BJ (cell line): ENCODE measurements at places on chromosomes 13 and 19.
A peak's percentile ranks its signal among the peaks of the same experiment; 100 is the strongest.

DNA sequence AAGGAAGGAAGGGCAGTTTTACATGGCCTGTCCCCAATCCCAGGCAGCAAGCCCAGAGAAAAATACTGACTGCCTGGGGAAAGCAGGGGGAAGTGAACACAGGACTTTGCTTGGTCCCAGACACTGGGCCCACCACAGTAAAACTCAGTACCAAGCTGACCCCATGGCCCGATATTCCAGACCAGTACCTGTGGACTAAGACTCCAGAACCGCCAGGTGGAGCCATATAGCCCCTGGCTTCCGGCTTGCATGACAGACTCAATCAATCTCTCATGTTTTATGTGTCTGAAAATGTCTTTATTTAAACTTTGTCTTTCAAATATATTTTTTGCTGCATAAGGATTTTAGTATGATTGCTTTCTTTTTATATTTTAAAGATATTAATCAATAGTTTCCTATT lies 767.9 kb upstream of the SLITRK6 start:
- DNase-seq = no peak

GRCh38 chr19:49883094-49883493 lies 5.6 kb downstream of the TBC1D17 start:
- no peak for DNase-seq

DNA sequence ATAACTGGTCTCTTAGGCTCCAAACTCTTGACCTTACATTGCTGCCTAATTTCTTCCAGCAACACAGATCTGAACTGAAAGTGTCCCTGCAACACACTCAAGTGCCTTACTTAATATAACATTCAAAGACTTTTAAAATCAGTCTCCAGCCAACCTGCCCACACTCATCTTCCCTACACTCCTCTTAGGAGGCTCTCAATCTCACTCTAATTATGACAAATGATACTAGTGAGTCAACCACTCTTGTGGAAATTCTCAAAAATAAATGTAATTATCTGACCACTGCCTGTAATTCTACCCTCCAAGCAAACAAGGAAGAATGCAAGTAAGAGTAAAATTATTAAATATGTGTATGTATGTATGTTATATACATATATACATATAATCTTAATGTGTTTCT lies 348.1 kb upstream of the MIR17HG start:
- DNase-seq = no peak

DNA sequence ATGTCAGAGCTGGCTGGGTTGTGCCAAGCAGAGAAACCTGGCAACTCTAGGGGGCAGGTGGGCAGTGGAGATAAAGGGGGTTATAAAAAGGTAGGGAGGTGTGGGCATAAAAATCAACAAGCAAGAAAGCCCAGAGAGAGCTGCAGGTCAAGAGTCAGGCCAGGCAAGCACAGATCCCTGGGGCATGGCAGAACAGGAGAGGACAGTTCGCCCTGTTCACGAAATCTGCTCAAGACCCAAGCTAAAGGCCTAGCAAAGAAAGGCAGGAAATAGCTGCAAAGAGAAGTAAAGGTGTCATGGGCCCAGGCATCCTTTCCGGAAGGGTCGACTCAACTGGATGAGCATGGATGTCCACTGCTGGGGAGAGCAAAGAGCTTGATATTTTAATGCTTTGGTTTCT lies 3.4 kb downstream of the MBNL2 start:
- no peak for DNase-seq

- no peak for DNase-seq
These were observed 378 bp downstream of the TLE6 start for GRCh38 chr19:2977746-2978138.

DNA sequence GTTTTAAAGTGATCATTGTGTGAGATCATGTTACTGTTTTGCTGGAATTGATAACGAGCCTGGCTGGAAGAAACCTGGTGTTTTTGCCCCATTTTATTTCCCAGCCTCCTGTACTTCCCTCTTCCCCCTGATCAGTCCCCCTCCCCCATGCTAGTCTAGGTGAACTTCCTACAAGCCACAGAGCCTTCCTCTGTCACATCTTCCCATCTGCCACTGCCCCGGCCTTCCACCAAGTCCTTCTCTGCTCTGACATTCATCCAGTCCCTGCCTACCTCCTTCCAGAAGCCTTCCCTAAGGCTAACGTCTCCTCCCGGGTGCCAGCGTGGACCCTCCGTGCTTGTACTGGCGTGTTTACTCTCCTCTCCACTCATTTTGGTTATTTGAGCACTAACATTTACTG lies 14.3 kb downstream of the FARP1 start:
- DNase-seq = no peak

- no peak for DNase-seq
These were observed 220.7 kb upstream of the MIR17HG start for GRCh38 chr13:91126806-91127205.

DNA sequence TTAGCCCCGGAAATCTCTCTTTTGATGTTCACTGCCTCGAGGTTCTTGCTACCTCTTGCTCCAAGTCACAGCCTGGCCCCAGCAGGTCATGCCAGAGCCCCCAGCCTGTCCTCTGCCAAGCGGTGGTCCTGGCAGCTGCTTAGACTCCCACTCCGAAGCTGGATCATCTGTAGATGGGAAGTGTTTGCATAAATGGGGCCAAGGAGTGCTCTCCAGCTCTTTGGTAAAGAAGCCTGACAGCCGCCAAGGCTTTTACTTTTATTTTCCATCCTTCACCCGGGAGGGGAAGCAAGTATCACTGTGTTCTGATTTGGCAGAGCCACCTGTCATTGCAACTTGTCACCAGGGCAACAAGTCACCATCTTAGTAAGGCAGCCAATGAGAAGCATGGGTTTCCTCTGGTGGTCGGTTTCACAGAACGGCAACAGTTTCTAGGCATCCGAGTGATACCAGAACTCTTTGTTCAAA lies 10.6 kb upstream of the RETN start:
- DNase-seq = no peak

DNA sequence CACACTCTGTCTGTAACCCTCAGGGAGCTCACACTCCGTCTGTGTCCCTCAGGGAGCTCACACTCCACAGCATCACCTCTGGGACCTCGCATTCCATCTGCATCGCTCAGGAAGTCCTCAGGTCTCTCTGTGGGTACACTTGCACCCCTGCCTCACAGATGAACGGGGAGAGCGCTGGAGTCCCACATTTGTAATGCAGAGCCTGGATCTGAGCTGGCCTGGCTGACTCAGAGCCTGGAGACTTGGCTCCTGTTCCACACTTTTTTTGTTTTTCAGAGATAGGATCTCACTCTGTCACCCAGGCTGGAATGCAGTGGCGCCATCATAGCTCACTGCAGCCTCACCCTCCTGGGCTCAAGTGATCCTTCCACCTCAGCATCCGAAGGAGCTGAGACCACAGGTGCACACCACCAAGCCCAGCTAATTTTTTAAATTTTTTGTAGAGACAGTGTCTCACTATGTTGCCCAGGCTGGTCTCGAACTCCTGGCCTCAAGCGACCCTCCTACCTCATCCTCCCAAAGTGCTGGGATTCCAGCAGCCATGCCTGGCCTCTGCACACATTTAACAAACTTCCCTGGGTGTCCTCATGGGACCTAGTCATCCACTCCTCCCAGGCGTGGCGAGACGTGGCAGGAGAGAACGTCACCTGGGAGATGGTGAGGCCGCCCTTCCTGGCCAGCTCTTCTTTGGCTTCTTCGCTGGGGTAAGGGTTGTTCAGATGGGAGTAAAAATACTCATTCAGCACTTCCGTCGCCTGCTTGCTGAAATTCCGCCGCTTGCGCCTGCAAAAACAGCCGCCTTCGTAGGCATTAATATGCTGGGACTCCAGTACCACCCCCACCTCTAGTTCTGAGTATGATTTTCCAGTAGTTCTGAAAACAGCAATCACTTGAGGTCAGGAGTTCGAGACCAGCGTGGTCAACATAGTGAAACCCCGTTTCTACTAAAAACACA lies 31.0 kb downstream of the CILP2 start:
- DNase-seq = no peak

DNA sequence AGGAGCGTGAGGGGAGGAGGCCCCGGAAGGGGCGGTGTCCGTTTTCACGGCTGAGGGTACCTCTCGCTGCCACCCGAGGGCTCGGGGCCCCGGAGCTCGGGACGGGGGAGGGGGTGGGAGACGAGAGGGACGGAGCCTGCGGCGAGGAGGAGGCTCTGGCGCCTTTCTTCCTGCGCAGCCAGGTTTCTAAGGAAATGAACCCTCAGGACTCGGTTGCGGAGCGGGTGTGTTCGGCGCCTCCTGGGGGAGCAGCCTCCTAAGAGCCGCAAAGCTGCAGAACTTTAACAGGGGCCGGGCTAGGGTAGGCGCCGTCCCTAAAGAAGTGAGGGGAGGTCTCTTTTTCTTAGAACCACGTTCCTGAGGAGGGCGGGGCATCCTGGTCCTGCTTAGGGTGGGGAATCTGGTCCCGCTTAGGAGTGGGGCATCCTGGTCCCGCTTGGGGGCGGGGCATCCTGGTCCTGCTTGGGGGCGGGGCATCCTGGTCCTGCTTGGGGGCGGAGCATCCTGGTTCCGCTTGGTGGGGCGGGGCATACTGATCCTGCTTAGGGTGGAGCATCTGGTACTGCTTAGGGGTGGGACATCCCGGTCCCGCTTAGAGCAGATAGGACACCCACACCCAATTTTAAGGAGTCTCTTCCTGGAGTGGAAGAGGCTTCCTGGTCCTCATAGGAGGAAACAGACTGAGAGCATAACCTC lies 6.2 kb downstream of the SYT5 start:
- peak; percentile 47 for DNase-seq

- no peak for DNase-seq
These were observed 88.4 kb upstream of the KLF5 start for GRCh38 chr13:72970301-72970880.

DNA sequence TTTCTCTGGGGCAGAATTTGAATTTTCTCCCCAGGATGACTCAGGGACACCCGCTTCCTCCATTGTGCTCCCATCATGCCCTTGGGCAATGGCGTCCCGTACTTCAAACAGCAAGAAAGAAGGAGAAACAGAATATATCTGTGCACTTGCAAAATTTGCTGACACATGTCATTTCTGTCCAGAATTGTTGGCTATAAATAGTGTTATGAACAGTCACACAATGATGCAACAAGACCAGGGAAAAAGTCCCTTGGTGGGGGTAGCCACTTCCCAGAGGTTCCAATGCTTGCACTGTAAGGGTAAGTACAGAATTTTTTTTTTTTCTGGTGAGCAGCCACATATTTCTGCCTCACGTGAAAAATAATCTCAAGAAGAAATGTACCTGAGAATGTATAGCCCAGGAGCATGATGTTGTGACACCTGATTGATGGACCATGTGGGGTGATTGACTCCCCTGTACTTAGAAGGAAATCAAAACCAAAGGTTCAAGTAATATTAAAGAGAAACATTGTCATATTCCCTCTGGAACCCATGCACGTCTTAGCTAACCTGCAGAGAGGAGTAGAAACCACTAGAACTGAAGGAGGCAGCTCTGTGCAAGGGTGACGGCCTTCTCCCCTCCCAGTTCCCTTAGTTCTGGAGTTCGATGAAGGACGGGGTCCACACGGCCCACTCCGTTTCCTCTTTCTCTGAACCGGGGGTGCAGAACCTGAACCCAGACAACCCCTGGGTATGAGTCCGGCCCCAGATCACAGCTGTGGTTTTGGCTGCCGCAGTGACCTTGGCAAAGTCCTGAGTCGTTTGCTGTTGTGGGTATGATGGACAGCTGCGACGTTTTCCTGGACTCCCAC lies 9.3 kb upstream of the LAIR1 start:
- DNase-seq = no peak

DNA sequence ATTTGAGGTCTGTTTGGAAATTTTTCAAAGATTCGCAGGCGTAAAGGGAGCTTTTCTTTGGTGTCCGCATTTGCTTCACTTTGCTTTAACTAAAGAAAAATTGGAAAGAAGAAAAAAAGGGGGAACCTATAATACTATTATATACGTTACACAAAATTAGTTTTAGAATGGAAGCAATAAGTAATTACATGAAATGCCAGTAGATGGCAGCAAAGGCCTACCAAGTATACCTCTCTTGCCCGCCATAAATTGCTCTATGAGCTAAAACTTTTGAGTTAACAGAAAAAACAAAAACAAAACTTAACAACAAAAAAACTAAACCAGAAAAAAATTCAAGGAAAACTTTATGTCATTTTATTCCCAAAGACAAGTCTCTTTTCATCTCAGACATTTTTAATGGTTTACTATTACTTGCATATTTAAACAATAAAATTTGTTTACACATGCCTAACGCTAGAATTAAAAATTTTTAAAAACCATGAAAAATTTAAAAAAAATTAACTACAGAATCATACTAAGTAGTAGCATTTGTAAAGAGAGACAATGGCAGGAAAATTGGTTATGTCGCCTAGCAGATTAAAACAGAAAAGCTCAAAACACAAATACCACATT lies 271.4 kb downstream of the NALCN start:
- DNase-seq = no peak

- DNase-seq = no peak
These were observed at the start of gene SOX1 for GRCh38 chr13:112067116-112067741. TSS of gene SOX1 (plus strand) at chr13:112067149. CDS start at chr13:112067659, 510 bp downstream.

DNA sequence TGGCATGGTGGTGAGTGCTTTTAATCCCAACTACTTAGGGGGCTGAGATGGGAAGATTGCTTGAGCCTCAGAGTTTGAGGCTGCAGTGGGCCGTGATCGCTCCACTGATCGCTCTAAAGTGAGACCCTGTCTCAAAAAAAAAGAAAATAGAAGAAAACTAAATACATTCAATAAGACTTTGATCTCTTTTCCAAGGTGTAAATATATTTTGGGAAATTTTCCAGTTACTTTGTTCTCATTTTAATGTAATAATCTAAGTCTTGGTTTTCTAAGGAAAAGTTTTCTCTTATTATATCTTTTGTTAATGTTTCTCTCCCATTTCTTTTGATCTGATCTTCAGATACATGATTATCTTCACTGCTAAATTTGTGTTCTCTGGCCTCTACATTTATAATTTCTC lies 9.6 kb downstream of the LDLR start:
- DNase-seq = no peak

DNA sequence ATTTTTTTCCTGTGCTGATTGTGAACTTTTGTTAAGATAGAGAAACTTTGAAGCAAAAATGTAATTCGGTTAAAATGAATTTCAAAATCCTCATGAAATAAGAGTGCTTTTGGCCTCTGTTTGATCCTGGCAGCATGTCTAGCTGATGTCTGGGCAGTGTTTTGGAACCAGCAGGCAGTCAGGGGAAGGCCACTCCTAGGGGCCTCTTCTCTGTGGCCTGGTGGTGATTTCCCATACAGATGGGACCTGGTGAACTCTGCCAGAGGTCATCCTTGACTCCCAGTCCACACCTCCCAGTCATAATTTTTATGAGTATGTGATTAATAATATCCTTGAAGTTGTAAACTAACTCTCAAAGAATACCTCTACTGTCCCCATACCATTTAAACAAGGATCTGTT lies 226.6 kb downstream of the PCCA start:
- no peak for DNase-seq

DNA sequence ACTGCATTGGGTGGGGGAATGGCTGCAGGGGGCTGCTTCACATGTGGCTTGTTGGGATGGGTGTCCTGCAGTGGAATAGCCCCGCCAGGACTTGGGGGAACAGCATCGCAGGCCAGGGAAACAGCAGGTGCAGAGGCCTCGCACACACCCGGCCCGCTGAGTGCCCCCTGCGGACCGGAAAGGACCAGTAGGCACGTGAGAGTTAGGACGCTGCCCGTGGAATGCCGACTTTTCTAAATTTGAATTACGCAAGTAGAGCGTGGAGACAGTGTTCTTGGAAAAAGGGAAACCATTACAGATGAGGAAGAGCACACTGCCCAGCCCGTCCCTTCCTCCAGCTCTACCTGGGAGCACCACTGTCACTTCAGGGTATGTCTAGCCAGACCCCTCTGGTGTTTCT lies 11.5 kb downstream of the DNM2 start:
- no peak for DNase-seq
